ENCODE measurements at places on chromosomes 16 and 17.

DNA sequence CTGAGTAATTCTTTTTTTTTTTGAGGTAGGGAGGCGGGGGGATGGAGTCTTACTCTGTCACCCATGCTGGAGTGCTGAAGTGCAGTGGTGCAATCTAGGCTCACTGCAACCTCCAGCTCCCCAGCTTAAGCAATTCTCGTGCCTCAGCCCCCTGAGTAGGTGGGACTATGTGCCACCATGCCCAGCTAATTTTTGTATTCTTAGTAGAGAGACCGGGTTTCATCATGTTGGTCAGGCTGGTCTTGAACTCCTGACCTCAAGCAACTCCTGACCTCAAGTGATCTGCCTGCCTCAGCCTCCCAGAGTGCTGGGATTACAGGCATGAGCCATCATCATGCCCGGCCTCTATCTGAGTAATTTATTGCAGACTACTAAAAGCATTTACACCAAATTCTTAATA lies 19.4 kb downstream of the KPNB1 start:
- ATAC-seq: no peak

DNA sequence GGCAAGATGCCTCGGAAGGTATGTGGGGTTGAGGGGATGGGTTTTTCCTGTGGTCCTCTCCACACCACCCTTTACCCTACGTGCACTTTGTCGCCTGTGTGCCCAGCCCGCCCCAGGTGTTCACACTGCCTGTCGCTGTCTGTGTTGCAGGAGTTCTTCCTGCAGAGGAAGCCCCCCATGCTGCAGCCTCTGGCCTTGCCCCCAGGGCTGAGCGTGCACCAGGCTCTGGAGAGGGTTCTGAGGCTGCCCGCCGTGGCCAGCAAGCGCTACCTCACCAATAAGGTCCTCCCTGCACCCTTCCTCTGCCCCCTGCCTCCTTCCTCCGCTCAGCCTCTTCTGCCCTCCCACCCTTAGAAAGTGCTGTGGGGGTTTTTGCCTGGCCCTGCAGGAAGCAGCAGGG lies 15.2 kb downstream of the PFAS start:
- ATAC-seq: no peak

DNA sequence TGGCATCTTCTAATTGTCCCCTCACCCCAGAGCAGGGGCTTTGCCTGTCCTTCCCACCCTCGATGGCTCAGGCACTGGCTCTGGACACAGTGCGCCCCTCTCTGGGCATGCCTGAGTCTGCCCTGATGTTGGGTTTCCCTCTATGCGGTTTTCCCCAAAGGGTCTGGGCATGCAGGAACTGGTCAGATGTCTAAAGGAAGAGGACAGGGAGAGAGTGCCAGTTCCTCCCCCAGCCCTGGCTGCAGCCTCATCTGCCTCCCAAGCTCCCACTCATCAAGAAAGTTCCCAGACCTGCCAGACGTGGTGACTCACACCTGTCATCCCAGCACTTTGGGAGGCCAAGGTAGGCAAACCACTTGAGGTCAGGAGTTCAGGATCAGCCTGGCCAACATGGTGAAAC lies 41.3 kb upstream of the PABPN1L start:
- ATAC-seq: no peak

DNA sequence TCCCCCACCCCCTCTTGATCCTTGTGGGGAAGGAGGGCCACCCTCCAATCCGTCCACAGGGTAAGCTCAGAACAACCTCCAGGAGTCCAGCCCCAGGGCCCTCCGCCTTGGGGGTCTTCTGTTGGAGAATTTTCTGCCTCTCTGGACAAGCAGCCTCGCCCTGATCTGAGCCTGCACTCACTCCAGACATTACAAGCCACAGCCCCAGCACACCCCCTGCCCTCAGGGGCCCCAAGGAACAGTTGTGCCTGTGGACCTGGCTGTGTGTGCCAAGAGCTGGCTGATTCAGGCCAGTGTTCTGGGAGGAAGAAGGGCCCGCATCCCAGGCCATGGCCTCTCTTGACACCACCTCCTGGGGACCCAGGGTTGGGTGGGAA lies 477 bp upstream of the ARHGAP27 start:
- no peak for ATAC-seq

DNA sequence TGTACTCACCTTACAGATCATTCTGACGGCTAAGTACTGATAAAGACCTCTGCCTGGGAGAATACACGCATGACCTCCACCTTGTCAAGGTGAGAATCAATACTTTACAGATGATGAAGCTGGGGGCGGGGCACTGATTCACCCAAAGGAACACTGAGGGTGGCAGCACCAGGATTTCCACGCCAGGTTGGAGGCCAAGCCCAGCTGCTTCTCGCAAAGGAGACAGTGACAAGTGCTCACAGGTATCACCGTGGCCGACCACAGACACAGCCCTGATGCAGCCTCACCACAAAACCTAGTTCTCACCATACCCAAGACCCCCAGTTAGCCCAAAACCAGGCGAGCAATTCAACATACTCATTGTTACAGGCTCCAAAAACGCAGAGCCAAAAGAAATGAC lies 434.2 kb downstream of the SOX9 start:
- ATAC-seq: no peak
